ENCODE measurements at places on chromosomes 12 and 14.

DNA sequence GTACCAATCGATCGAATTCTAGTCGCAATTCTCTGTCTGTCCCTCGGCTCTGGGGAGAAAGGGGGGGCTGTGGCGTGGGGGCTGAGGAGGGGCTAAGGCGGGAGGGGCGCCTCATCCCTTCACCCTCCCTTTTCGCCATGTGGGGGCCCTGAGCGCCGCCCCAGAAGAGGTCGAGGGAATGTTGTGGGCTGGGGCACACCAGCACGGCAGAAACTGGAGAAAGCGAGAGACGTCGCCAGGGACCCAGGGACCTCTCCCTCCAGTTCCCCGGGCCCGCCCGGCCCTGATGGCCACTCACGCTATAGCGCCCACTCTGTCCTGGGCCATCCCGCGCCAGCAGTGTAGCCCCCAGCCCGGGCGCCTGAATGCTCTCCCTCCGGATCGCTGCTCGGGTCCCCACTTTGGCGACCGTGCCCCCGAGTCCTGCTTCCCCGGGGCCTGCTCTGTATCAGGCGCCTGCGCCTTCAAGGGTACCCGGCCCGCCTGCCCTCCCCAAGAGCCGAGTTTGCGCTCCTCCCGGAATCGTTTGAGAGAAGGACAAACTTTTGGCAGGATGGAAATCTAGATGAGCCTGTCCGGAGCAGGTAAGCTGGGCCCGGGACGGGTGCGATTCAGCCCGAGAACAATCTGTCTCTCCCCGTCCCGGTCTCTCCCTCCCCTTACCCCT is 62.6 kb downstream of the SMUG1 start:
- DNase-seq: peak; percentile 75

DNA sequence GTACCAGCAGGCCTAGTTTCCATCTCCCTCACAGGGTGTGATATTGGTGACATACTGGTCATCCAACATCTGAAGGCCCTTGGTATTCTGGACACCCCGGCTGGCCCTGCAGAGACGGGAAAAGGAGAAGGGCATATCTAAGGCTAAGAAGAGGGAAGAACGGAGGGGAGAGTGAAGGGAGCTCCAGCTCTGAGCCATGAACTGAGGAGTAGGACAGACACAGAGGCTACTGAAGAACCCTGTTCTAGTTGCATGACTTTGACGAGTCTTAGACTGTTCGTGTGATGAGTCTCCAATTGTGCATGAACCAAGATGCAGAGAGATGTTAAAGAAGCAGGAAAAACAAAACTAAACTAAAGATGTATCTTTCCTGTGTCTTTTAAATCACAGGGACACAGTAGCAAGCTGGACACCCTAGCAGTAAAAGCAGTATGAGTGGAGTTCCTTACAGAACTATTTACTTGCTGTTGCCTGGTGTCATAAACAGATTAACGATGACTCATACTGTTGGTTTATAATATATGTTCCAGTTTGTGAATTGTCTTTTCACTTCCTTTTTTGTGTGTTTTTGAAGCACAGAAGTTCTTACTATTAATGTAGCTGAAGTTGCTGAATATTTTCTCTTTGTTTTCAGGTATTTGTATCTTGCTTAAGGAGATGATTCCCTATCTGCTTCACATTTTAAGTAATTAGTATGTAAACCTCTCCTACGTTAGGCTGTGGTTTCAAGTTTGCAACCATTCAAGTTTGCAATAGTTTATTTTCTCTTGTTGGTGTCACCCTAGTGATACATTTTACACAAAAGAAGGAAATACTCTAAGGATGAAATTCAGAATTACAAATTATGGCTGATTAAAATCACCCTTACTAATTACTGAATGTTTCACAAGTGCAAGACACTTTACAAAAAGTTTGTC is 15.7 kb downstream of the FAR2 start:
- DNase-seq: no peak

DNA sequence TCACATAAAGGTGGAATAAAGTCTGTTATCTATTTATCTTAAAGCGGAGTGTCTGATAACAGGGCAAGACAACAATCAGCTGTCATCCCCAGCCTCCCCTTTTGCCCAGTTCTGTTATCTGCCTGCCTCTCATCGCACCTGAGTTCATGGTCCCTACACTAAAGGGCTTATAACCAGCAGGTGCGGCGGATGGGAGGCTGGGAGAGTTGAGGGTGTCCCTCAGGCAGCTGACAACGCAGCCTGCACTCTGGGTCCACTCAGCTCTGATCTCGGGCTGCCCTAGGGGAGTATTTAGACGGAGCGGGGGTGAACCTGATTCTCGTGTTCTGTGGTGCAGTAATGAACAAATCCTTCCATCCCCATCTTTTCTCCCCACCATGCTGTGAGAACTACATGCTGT is 34.0 kb upstream of the JDP2 start:
- DNase-seq: no peak

DNA sequence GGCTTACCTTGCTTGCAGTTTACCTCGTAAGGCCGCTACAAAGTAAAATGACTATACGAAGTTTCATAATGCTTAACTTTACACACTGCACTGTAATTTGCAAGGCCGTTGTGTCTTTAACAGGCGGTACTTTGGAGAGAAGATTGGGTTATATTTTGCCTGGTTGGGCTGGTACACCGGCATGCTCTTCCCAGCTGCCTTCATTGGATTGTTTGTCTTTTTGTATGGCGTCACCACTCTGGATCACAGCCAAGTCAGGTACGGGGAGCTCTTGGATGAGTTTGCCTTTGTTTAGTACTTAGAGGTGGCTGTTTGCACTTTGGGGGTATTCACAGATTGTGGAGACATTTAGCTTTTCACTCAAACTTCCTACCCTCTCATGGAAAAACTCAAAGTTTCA is 167.8 kb downstream of the SLC5A8 start:
- DNase-seq: no peak

- DNase-seq: no peak
These were observed 28.1 kb downstream of the MSRB3 start for GRCh38 chr12:65306366-65307168.

DNA sequence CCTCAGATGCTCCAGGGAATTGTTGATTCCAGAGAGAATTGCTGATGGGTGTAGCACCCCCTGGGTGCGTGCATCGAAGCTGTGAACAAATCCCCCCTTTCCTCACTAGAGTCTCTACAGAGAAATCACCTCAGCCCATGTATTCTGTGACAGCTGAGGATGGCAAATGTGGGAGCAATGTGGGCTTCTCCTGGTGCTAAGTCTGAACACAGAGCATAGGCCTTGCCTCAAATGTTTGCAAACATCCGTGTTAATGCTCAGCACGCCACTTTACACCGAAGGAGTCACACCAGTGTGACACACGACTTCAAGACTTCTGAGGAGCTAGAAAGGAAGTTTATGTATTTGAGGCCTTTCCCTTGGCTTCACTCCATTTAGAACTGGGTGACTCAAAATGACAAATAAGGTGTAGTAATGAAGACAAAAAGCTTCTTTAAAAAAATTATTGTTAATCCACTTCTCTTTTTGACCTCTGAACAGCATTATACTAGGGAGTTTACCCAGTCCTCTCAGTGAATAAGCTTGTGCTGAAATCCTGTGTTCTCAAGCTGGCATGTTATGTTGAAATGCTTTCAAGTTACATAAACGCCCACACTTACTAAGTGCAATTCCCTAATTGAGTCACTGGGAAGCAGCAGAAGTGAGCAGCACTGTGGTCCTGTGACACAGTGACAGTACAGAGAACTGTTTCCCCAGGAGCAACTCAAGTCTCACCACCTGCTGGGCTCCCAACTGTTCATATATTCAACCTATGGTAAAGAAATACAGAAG is 92.9 kb downstream of the FAR2 start:
- DNase-seq: no peak

DNA sequence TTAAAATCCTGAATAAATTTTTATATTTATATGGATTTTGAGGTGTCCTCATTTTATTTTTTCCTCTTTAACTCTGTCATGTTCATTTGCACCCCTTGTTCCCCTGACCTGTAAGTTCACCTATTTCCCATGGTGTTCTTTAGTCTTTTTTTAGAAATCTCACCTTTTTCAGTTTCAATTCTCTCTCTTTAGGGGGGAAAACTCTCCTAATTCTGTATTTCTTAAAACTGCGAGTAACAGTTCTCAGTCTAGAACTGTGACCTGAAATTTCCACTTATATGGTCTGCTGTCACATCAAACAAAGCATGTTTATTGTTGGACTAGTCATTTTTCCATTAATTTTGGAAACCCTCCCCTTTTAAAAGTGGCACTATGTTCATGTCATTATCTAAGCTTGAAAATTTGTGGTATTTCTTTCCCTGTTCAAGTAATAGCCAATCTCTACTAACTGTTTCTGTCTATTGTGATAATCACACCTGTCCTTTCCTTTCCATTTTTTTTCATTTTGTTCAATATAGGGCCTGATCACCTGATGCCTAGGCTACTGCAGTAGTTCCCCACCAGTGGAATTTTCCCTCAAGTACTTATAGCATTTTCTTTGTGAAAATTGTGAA is 14.0 kb upstream of the FBXO33 start:
- no peak for DNase-seq

- DNase-seq: no peak
These were observed 65.6 kb upstream of the PTGR2 start for GRCh38 chr14:73785834-73786635.

GRCh38 chr14:99659333-99659741 is 14.4 kb downstream of the HHIPL1 start:
- DNase-seq: no peak

- no peak for DNase-seq
These were observed 53.6 kb downstream of the ERO1A start for GRCh38 chr14:52641745-52642144.

DNA sequence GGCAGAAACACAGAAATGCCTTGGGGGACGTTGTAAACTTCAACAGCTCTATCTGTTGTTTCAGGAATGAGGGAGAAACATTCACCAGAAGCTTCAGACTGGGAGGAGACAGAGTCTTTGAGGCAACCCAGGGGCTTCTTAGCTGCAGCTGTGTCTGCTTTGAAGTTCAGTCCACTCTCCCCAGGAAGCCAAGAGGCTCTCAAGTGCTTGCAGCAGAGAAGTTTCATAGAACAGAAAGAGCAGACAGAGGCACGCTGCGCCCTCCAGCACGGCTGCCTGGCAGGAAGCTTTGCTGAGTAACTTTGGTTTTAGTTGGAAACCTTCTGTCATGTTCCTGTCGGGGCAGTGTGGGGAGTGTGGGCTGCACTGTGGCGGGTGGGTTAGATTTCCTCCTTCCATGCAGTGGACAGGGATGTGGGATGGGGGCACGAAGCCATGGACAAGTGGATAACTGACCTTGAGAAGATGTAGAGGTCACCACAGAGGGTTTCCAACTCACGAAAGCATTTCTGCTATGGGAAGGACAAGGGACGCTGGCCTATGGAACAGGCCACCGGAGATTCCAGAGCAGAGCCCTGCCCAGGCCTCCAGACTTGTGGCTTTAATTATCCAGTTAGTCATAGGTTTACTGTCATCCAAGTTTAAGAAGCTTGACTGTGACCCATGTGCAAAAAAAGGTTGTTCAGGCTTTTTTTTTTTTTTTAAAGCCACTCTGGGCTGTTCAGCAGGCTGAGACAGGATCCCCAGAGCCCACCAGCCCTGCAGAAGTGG is 107.7 kb downstream of the ARF6 start:
- no peak for DNase-seq

GRCh38 chr14:49659526-49660455 is 24.7 kb upstream of the DNAAF2 start:
- DNase-seq: no peak

DNA sequence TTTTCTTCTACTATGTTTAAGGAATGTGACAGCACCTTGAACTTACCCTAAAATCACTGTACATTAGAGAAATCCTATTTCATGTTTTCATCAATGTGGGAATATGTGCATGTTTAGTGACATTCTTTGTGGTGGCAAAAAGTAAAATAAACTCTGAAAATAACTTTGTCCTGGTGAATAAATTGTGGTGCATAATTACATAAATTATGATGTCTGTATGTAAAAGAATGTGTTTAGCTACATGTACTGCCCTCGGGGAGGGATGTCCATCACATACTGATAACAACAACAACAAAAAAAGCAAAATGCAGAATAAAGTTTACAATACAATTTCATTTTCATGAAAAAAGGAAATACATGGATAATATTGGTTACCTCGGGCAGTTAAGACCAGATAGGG is 157.3 kb downstream of the METTL25 start:
- no peak for DNase-seq

GRCh38 chr12:11815397-11815796 is 165.9 kb downstream of the ETV6 start:
- DNase-seq: no peak

- no peak for DNase-seq
These were observed 71.3 kb downstream of the FLRT2 start for GRCh38 chr14:85601246-85601645.

GRCh38 chr12:65836419-65837197 is 12.3 kb downstream of the HMGA2 start:
- DNase-seq: no peak

DNA sequence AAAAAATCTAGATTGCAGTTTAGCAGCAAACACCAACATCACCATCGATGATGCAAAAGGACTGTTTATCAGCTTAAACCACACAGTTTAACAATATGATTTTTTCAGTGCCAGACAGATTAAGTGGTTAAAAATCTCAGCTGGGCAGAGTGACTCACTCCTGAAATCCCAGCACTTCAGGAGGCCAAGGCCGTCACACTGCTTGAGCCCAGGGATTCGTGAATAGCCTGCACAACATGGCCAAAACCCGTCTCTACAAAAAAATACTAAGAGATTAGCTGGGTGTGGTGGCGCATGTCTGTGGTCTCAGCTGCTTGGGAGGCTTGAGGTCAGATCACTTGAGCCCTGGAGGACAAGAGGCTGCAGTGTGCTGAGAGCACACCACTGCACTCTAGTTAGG is 8.9 kb downstream of the RSRC2 start:
- DNase-seq: no peak

DNA sequence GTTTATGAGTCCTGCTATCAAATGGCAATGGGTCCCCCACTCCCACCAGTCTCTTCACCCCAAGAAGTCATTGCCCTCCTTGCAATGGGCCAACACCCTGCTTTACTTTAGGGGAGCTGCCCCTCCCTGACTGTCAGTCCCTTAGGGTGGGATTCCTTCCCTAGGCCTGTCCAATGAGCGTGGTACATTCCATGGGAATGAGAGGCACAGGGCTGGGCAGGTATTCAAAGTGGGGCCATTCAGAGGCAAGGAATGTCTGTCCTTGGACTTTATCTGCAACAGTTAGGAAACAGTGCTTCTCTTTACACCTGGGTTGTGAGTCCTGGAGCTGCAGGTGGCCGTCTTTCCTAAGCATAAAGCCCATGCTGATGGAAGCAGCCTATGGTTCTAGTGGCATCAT is 40.8 kb downstream of the TMEM132C start:
- no peak for DNase-seq

DNA sequence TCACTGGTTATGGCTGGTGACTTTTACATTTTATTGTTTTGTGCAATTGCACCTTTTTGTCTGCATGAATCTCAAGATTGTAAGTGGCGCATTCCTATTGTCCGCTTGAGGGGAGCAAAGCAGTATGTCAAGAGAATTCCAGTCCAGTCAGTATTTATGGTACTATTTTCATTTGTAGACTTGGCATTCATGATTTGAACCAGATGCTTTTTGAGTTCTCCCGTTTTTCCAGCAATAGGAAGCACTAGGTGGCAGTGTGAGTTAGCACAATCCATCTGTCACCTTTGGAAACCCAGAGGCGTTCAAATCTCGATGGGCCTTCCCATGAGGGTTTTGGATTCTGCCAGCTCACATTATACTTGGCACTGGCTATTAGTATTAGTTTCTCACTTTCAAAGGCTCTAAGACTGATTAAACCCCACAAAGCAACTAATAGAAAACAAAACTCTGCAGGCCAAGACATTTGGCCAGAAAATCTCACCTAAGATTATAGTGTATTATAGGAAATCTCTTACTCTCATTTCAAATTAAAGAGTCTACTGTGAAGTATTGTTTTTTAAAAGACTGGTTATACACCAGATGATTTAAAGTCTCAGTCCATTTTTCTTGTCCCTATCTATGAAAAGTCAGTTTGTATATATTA is 2.2 kb downstream of the DACT1 start:
- no peak for DNase-seq

GRCh38 chr14:74892745-74893144 is 11.0 kb downstream of the DLST start:
- DNase-seq: no peak
